Kidney (tissue), 22 donors: ENCODE measurements at places on chromosomes 4 and X. TPM values are rescaled to one million over a fixed set of nuclear protein-coding genes. Genes with fewer than 3 reads are reported as not detected.
A peak's percentile ranks its signal among the peaks of the same experiment; 100 is the strongest.

DNA sequence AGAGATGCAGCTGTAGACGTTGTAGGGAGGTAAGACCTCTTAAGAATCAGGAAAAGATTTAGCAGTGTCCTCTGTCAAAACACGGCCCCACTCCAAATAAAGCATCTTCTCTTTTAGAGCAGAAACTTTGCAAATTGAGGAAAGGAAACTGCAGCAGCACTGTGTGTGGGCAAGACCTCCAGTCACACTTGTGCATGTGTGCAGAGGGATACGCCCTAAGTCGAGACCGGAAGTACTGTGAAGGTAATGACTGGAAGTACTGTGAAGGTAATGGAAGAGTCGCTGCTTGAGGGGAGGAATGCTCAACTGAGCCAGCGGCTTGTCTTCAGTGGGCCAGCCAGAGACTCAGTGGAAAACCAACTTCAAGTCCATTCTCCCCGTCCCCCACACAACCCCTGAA, 46.5 kb downstream of the EGF start:
- DNase-seq = no peak

The CHST7 gene
- polyA plus RNA-seq = 2.0 TPM

DNA sequence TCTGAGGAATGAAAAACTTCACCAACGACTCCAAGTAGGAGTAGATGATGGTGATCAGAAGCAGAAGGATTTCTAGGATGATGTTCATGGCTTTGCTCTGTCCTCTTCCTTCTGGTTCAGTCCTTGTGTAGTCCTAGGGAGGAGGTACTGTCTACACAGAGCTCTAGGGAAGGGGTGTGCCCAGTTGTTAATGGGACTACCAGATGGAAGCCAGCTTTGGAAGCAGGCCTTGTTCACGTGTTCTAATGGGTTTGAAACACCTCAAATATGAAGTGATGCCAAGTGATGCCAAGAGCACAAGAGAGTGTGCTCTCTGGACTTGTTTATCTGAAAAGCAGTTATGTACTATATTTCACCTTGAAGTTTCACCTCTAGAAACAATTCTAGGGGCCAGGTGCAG, at the start of gene HSD17B13:
Gene HSD17B13, minus strand, starts transcription at position 129 of the 400 bp plus-strand sequence. Its CDS starts 41 bp downstream, at position 88.
- DNase-seq = no peak

DNA sequence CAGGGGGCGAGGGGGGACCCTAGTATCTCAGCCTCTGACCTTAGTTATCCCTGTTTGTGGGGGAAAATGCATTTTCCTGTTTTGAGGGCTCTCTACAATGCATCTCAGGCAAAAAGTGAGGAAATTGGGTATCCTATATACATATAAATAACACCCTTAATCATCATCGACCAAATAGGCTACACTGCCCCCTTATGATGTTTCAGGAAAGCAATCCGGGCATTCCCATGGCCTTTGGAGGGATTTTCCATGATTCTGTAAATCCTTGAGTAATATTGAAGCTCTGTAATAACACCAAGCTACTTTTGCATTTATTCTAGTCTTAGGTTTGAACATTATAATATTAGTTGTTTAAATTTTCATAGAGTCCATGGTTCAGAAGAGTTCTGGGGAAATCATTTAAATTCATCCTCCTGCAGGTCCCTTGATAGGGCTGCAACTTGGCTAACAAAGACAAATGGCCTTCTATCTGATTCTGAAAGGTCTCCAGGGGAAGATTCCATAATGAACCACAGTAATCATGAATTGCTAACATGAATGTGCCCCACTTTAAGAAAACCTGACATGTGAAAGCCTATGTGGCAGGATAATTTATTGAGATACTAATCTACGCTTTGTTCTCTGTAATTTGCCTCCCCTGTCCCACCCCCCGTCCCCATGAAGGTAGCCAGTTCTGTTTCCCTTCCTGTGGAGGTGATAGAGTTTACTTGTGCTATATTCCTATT, 91.5 kb upstream of the SCOC start:
- DNase-seq = no peak

The ASIC5 gene
- polyA plus RNA-seq = not detected

The ELK1 gene
- polyA plus RNA-seq = 10.5 TPM

The SSX4B gene
- not detected for polyA plus RNA-seq

DNA sequence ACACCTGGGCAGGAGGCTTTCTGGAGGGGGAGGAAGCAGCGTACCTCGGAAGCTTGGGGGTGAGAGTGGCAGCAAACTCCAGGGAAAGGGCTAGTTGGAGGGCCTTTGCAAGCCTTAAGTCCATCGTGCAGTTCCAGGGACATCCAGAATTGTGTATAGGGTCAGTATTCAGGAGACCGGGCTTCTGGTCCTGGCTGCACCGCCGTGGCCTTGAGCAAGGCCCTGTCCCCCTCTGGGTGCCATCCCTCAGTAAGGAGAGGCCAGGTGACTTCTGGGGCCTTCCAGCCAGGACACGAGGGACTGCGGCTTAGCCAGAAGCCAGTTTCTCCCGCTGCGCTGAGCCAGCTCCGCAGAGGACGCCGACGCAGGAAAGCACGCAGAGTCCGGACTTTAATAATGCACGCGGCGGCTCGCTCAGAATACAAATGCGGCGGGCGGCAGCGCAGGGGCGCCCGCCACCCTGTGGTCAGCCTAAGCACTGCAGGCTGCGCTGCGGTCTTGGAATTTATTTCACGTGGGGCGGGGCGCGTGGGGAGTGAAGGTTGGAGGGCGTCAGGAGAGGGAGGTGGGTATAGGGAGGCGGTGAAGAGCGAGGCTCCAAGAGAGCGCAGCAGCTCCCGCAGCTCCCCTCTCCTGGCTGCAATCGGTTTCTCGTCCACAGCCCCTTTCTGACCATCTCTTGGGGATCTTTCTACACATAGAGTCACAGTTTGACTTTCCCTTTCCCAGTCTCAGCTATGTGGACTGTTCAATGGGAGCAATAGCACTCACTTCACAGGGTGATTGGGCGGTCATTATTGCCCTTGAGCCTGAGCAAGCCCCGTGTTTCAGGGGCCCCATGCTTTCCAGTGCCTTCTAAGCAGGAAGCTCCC, 94.1 kb upstream of the GPR50 start:
- peak; percentile 82 for DNase-seq

GRCh38 chr4:31366041-31366440, 645.9 kb downstream of the PCDH7 start:
- no peak for DNase-seq
